ENCODE measurements at places on chromosomes 1 and 21.

- DNase-seq = peak; percentile 13
Observed at GRCh38 chr21:42653231-42654061, at the start of gene PDE9A. Gene PDE9A, plus strand, starts transcription at chr21:42653621. Its CDS starts 194 bp downstream, at chr21:42653815.

- DNase-seq = no peak
Observed at GRCh38 chr1:118744420-118744819, 243.7 kb downstream of the TBX15 start.

GRCh38 chr21:45704311-45705108, 61.0 kb downstream of the PCBP3 start:
- no peak for DNase-seq

- no peak for DNase-seq
Observed at GRCh38 chr1:241841691-241842090, 6.3 kb upstream of the EXO1 start.

- DNase-seq = no peak
Observed at GRCh38 chr21:45280178-45280821, 7.4 kb downstream of the POFUT2 start.

DNA sequence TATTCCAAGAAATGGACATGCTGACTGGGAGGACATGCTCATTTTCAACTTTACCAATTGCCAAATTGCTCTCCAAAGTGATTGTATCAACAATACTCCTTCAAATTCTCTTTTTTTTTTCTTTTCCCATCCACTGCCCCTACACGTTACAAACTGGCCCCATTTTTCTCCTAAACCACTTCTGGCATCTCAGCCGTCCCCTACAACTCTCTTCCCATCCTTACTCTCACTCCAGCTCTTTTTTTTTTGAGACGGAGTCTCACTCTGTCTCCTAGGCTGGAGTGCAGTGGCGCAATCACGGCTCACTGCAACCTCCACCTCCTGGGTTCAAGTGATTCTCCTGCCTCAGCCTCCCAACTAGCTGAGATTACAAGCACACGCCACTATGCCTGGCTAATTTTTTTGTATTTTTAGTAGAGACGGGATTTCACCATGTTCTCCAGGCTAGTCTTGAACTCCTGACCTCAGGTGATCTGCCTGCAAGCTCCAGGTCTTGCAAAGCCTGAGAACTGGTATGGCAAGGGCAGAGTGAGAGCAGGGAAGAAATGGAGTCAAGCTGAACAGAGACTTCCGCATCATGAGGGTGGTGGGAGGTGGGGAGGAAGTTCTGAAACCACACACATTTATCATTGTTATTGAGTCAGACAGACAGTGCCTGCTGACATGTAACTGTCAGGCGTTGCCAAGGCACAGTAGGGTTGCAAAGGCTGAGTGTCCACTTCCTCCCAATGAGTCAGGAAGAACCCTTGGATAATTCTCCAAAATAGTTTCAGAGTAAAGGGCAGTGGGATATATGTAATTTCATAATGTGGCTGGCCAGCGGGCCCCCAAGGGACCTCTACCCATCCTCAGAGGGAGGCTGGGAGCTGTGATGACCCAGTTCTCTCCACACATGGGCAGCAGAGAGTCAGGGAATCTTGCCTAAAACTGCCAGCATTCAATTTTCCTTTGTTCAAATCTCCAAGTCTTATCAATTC, 17.4 kb downstream of the CELA3A start:
- peak; percentile 96 for DNase-seq

GRCh38 chr1:227548119-227548397, 15.3 kb upstream of the ZNF678 start:
- no peak for DNase-seq

DNA sequence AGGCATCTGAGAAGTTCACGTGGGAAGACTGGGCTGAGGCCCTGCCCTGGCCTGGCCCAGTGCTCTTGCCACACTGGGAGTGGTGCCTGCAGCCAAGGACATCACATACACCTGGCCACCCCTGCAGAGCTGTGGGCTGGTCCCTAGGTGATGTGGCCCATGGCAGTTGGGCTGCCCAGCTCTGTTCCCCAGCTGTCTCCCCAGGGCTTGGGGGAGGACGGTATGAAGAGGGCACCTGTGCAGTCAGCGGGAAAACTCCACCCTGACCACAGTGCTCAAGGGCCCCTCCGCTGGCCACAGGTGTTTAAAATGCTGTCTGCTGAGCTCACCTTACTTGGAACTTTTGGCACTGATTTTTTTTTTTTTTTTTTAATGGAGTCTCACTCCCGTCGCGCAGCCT, 120.4 kb upstream of the SLC25A33 start:
- DNase-seq = no peak

GRCh38 chr1:101738475-101738874, 258.3 kb downstream of the OLFM3 start:
- no peak for DNase-seq

- DNase-seq = no peak
Observed at GRCh38 chr1:248136811-248137210, 8.1 kb upstream of the OR2M5 start.
